Left renal cortex interstitium (tissue), 4 donors: ENCODE measurements at places on chromosomes 11 and 22. TPM values are rescaled to one million over a fixed set of nuclear protein-coding genes. Genes with fewer than 3 reads are reported as not detected.

The OR51B5 gene
- polyA plus RNA-seq, result 0.64 TPM

DNA sequence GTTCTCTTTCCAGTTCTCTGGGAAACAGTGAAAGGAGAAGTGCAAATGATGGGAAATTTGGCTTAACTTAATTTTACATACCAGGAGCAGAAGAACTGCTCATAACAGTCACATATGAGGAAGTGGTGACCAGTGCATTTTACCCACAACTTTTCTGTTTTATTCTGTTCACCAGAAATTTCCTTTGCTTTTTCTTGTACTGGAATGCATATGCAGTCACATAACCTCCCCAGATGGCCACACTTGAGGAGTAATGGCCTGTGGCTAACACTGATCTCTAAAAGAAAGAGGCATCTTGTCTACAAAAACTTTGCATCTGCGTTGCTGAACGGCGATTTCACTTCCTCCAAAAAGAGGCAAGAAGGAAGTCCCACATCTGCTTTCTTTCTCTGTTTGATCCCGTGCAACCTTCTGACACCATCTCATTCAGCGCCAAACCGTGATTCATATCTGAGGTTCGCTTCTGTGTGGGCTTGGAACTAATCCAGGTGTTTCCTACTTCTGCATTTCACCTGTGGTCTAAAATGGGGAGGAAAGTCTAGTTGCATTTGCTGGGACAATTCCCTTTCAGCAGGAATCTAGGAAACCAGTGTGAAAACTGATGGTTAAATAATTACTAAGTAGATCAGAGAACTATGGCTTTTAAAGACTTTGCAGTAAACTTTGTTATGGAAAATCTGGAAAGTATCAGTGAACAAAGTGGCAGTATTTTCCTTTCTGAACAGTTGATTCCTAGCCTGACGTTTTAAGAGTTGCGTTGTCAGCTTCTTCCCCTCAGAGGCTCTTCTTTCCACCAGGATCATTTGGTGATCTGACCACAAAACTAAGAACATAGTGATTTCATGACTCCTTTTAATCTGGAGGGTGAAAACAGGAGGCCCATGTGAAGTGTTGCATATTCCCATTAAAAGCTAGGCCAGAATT is 4.2 kb upstream of the MPEG1 start:
- DNase-seq, result no peak

The CASP12 gene
- polyA plus RNA-seq, result 0.82 TPM

DNA sequence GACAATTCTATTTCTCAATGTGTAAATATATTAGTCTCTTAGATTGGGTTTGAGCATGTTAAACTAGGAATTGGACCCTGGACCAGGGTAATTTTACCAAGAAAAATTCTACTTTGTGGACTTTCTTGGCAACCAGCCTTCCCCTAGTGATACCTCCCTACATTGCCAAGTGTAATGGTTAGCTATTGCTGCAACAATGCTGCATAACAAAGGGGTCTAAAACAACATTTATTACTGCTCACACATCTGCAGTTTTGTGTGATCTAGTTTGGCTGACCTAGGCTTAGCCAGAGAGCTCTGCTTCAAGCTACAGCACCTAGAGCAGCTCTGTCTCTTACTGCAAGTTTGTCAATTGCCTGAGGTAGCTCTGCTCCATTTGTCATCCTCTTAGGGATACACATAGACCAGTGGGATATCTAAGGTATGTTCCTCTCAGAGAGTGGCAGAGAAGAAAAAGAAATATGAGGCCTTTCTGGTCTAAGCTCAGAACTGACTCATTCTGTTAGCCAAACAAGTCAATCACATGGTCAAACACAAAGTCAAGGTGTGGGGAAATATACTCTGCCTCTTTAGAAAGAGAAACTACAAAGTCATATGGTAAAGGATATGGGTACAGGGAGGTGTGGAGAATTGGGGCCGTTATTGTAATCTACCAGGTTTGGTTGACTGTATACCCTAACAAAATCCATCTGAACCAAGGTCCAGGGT is 2.0 kb upstream of the LAYN start:
- DNase-seq, result no peak

The KRTAP5-1 gene
- not detected for polyA plus RNA-seq

The CYB5R3 gene
- 183 TPM for polyA plus RNA-seq

DNA sequence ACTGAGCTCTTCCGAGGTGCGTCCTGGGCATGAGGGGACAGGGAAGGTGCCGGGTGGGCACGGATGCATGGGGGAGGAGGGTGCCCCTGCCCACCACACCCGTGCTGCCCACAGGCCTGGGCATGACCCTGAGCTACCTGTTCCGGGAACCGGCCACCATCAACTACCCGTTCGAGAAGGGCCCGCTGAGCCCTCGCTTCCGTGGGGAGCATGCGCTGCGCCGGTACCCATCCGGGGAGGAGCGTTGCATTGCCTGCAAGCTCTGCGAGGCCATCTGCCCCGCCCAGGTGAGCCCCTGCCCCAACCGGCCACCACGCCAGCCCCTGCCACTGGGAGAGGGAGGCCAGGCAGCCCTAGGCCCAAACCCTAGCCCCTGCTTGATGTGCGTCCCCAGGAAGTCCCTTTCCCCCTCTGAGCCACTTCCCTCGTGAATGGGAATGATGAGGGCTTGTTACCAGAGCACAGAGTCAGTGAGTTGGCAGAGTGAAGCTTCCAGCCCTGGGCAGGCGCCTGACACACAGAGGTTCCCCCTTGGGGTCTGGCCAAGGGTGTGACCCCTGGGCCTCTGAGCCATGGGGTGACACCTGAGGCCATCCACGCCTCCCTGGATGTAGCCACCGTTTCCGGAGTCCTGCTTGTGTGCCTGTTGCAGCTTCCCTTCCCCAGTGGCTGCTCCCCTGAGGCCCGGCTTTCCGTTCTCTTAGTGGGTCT is 2.7 kb downstream of the NDUFS8 start:
- DNase-seq, result no peak

The MMP27 gene
- polyA plus RNA-seq, result not detected

GRCh38 chr22:30863081-30863833 is 105.3 kb downstream of the MORC2 start:
- no peak for DNase-seq

The PACSIN3 gene
- polyA plus RNA-seq, result 31.9 TPM

- DNase-seq, result no peak
Measured at GRCh38 chr11:5922749-5923426, 19.2 kb upstream of the OR56A3 start.

The FAM118A gene
- 21.6 TPM for polyA plus RNA-seq

GRCh38 chr22:41288245-41288946 is 2.4 kb upstream of the RANGAP1 start:
- no peak for DNase-seq

DNA sequence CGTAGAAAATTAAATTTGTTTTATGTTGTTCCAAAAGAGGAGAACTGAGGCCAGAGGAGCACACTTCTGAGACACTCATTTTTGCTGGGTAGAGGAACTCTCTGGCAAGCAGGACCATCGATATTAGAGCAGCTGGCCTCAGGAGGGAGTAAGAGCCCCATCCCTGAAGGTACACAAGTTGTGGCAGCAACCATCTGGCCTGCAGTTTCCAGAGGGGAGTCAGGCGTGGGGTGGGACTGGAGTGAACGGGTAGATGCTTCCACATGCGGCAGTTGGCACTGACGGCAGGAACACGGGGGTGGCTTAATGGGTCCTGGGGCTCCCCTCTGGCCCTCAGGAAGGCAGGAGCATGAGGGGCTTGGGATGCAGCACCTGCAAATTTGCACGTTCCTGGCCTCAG is 13.2 kb upstream of the SSTR3 start:
- DNase-seq, result no peak

- no peak for DNase-seq
Measured at GRCh38 chr22:42841444-42841843, 15.6 kb downstream of the ARFGAP3 start.

GRCh38 chr11:64331569-64332371 is 8.2 kb upstream of the CCDC88B start:
- DNase-seq, result no peak

The OR52A1 gene
- polyA plus RNA-seq, result 0.02 TPM

GRCh38 chr11:44985721-44986120 is 35.0 kb upstream of the TP53I11 start:
- DNase-seq, result no peak

The VPREB3 gene
- 0.51 TPM for polyA plus RNA-seq

The APOL3 gene
- 14.6 TPM for polyA plus RNA-seq

The LAYN gene
- polyA plus RNA-seq, result 7.6 TPM

DNA sequence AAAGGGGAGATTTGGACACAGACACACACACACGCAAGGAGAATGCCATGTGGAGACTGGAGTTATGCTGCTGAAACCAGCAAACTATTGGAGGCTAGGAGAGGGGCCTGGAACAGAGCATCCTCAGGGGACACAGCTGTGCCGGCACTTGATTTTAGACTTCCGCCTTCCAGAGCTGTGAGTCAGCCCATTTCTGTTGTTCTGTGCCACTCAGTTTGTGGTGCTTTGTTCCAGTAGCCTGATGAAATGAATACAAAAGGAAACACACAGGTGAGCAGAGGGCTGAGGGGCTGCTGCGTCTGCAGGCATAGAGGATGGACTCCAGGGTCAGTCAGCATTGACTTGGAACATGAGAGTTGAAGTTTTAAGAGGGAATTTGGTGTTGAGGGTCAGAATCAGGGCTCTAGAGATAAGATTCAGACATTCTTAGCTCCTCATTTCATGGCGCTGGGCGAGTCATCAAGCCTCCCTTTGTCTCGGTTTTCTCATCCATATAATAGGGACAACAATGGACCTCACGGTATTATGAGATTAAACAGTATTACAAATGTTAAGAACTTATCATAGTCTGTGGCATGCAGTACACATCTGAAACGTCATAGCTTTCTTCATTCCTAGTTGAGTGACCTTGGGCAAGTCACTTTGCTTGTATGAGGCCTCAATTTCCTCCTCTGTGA is 191.0 kb downstream of the MIAT start:
- DNase-seq, result no peak

GRCh38 chr11:77125191-77125590 is 2.9 kb upstream of the MYO7A start:
- DNase-seq, result no peak

The LRRN4CL gene
- 1.3 TPM for polyA plus RNA-seq

The MAPK8IP2 gene
- polyA plus RNA-seq, result 0.78 TPM

GRCh38 chr11:28701760-28702449 is 593.7 kb downstream of the METTL15 start:
- DNase-seq, result no peak

DNA sequence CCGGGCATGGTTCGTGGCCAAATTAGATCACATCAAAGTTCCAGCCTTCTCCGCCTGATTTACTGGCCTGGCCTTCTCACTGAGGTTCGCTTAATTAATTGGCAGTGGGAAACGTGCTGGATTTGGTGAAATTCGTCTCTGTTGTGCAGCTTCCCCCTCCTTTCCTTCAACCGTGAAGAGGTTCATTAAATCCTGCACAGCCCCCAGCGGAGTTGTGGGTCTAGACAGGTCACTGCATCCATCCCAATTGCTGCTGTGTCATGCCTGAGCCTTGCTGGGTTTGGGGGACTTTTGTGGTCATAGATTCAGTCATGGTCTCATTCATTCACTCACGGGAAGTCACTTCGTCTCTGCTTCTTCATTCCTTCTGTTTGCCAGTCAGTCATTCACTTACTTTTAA is 90.0 kb downstream of the INSC start:
- DNase-seq, result no peak

The ACTN3 gene
- polyA plus RNA-seq, result 0.67 TPM

DNA sequence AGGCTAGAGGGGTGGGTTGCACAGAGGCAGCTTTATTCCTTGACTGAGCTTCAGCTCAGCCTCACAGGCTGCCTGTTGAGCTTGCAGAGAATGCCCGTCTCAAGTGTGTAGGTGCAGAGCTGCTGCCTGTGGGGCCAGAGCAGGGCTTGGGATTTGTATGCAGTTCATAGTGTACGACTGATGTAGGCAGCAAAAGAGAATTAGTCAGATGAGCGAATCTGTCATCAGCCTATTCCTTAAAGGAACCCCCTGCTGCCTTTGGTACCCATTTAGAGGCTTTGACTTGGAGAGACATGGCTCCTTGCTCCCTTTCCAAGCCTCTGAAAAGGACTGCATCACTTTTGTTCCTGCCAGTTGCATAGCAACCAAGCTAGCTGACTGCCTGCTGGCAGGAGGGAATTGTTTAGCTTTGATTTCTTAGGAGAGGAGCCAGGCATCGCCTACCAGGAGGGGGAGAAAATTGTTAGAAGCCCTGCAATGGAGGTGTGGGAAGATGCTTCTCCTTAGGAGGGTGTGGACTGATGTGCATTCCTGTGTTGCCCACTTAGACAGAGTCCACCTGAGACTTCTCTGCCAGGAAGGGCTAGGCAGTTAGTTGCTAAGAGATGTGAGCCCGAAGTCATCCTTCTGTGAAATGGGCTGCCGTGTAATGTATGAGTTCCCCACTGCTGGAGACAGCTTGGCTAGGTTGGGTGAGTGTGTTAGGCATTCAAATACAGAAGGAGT is 10.9 kb downstream of the ACO2 start:
- DNase-seq, result no peak

GRCh38 chr11:10305964-10306918 is 1.4 kb downstream of the ADM start:
- no peak for DNase-seq

DNA sequence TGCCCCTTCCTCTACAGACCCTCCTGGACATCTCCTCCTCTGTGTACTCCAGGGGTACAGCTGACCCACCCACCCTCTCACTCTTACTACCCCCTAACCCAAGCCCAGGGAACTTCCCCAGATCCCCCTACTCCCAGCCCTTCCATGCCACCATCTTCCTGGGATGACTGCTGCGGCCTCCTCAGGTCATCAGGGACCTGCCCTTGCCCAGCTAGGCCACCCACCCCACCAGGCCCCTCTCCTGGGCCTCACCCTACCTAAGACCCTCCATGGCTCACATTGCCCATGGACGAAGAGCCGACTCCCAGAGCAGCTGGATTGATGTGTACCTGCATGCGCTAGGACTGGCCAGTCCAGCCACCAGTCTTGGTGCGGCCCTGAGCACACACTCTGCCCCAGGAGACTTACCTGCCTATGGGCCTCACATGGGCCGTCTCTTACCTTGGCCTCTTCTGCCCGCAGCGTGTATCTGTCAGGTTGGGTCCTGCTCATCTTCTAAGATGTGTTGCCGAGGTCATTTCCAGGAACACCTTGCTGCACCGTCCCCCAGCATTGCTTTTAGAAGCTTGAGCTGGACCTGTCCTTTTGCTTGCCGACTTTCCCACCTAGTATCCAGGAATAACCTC is 2.0 kb upstream of the CLDN5 start:
- DNase-seq, result no peak

- DNase-seq, result no peak
Measured at GRCh38 chr11:20084921-20085814, 75.1 kb downstream of the DBX1 start.

The LYVE1 gene
- polyA plus RNA-seq, result 51.2 TPM

The CELSR1 gene
- polyA plus RNA-seq, result 28.2 TPM

DNA sequence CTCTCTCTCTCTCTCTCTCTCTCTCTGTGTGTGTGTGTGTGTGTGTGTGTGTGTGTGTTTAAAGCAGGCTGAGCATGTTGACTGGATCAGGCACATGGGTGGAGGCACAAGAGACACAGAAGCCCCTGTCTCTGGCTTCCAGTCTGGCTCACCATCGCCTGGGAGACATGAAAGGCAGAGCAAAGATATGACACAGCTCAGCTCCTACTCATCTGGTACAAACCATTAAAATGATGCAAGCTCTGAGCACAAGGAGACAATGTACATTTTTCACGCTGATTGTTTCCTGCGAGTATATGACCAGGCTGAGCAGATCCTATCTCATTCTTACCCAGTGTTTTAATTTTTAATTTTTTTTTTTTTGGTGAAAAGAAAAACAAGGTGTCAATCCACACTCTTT is 9.5 kb downstream of the SLC6A5 start:
- DNase-seq, result no peak

- no peak for DNase-seq
Measured at GRCh38 chr11:28666632-28667031, 558.4 kb downstream of the METTL15 start.

GRCh38 chr22:31075961-31076360 is 5.2 kb upstream of the SMTN start:
- no peak for DNase-seq

- DNase-seq, result no peak
Measured at GRCh38 chr11:73240190-73240781, 22.2 kb downstream of the P2RY2 start.
